ENCODE measurements at places on chromosomes 4 and X.

DNA sequence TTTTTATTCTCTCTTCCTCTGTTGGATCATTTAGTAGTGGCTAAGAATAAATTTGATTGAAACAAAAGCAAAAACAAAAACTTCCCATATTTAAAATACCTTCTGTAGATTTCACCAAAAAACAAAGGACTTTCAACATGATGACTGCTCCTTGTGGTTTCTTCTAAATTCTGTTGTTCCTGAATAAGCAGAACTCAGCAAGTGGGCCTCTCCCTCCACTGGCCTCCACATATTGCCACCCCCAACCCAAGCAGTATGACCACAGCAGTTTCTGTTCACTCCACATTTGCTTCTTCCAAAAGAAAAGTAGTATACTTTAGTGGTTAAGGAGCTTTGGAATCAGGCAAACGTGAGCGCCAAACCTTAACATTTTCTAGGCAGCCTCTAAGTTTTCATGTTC, 114.7 kb downstream of the COX18 start:
- DNase-seq = no peak

DNA sequence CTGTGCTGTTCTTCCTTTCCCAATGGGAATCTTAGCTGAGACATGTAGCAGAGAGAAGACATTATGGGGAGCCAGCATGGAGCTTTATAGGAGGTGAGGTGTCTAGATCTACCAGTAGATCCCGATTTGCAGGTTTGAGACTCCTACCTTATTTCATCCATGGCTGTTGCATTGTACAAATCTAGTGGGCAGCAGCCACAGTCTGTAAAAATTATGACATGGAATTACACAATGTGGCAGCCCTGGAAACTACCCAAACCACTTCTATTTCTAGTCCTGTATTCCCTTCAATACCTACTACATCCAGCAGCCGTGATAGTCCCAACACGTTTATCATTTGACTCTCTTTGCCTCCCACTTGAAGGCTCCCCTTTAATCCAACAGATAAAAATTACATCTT, 8.1 kb downstream of the ATP7A start:
- no peak for DNase-seq

- DNase-seq = no peak
These were observed 162.9 kb upstream of the FGF13 start for GRCh38 chrX:138874271-138874935.

GRCh38 chr4:139596034-139596683, 40.1 kb upstream of the SETD7 start:
- no peak for DNase-seq

- DNase-seq = no peak
These were observed 81.8 kb downstream of the TRIML1 start for GRCh38 chr4:188221090-188221489.

DNA sequence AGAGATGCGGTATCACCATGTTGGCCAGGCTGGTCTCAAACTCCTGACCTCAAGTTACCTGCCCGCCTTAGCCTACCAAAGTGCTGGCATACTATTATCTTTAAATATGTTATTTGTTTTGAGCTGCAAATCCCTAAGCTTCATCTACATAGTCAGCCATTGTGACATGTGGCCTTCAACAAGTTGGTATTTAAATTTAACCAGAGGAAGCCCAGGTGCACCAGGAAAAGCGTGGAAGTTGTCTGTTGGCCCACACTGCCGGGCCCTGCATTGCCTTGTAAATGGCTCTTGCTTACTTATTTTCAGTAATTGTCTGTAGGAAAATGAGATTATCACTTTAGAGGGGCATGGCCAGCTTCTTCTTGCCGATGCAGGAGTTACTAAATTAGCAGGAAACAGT, 6.0 kb downstream of the WWC2 start:
- no peak for DNase-seq

DNA sequence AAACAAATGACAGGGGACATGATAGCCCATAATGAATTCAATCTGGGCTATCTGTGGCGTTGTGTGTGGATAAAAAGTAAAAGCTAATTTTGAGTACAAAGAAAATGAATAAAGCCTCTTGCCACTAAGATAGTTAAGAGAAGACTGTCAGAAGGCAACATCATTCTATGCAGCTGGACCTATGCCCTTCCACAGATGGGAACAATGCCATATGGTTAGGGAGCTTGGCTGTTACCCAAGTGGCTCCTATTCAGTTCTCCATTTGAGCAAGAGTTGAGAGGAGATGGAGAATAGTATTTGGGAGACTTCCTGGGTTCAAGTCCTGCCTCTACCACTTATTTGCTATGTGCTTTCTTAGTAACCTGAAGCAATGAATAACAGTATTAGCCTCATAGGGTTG, 107.7 kb downstream of the ANXA3 start:
- no peak for DNase-seq

- DNase-seq = no peak
These were observed 30.4 kb downstream of the TXK start for GRCh38 chr4:48103483-48104139.

GRCh38 chr4:169774466-169775445, 17.0 kb upstream of the HPF1 start:
- DNase-seq = no peak

DNA sequence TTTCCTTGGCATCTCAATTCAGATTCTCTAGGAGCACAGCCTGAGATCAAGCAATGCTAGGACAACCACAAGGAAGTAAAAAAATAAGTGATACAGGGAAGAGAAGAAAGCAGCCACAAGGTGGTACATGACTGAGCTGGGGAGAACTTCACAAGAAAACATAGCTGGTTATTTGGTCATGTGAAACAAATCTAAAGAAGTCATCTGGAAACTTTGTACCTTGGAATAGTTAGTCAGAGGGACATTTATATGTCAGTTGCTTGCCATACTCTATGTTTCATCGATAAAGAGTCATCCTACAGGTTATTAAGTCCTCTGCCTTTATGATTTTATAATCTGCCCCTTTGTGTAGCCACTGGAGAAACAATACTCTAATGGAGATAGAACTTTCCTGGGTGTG, 575.1 kb downstream of the IL15 start:
- DNase-seq = no peak

- no peak for DNase-seq
These were observed 116.0 kb downstream of the PACRGL start for GRCh38 chr4:20816287-20816686.

DNA sequence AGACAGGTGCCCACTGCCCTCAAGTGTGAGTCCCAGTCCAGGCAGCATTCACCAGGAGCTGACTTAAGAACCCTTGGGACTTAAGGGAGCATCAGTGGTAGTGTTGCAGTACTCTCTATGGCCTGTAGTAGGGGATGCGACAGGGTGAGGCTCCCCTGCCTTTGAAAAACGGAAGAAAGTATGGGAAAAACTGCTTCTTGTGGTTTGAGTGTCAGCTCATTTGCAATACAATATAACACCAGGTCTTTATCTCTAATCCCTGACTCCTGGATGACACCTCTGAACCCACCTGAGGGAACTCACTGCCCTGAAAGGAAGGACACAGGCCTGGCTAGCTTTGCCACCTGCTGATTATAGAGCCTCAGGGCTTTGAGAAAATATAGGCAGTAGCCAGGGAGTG, 176.0 kb downstream of the SMARCA1 start:
- peak; percentile 48 for DNase-seq

DNA sequence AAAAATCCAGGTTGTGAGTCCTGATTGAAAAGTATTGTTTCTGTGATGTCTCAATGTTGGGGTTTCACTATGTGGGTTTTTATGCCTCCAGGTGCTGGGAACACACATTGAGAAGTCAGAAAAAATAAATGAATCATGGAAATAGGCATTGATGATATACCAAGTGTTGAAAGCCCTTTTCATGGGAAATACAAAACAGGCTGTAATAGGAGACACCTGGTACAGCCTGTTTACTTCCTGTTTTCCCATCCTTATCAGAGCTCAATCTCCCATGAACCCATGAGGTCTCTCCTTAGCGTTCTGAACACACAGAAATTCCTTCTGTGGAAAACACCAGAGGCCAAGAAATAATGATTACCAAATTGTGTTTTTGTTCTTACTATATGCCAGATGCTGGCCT, 106.3 kb upstream of the BOD1L1 start:
- DNase-seq = no peak

DNA sequence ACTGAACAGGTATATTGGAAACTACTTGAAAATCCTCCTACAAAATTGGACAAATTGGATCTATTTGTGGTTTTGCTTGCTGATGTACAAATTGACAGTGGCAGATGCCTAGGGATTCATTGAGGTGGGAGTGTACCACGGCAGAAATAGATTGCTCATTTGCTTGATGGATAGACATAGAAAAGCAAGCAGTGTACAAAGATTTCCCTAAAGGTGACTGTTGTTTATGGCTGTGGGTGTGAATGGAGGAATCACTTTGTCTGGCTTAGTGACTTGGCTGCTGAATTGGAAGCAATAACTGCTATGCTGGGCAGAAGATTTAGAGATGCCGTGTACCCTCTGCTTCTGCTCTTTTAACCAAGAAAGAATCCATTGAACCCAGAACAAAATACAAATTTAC, 191.0 kb upstream of the GRID2 start:
- no peak for DNase-seq

- DNase-seq = no peak
These were observed 53.4 kb downstream of the ZNF518B start for GRCh38 chr4:10403633-10404445.

GRCh38 chrX:12145402-12145801, 7.1 kb downstream of the FRMPD4 start:
- no peak for DNase-seq
